Activated gamma-delta T cell (primary cell): ENCODE measurements at places on chromosomes 1 and 21.

DNA sequence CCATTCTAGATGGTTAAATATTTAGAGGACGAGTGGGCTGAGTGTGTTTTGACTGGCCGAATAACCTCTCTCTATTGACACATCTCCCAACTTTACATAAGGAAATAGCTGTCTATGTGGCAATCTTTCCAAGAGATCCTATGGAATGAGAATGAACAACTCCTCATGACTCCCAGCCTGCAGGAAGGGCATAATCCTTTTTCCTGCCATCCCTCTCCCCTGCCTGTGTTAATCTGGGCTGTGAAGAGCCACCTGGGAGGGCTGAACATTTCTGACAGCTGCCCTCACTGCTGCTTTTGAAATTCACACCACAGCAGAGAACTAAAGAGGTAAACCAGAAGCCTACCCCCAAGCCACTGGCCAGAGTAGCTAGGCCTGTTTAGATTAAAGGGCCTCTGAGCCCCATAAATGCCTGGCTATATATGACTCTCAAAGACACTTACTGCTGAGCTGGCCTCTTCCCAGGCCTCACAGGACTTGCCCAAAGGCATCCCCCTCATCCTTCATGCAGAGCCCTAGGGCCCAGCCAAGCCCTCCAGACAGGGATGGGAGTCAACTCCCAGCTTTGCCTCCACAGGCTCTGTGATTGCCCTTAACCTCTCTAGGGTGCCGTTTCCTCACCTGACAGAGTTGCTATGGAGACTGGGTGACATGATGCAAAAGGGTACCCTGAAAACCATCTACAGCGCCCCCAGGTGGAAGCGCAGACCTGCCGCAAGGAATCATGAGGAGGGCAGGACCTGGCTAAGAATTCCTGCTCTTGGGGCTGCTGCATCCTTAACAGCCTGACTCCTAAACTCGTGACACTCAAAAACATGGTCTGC, 42.0 kb upstream of the LDLRAP1 start:
- DNase-seq = no peak

GRCh38 chr1:20382711-20383110, 92.0 kb downstream of the VWA5B1 start:
- no peak for DNase-seq

DNA sequence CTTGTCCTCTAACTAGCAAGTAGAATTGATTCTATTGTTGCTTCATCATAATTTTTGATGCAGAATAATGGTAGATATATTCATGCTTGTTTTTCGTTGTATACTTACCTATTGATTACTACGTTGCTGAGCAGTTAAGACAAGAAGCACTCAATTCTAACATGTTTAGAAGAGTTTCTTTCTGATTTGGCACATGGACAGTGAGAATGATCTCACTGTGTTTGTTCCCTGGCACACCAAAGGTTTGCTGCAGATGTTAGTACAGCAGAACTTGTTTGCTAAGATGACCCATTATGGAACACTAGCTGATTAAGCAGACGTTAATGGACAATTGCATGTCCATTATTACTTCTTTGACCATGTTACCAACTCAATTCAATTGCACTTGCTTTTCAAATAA, 184.7 kb upstream of the SGIP1 start:
- no peak for DNase-seq

DNA sequence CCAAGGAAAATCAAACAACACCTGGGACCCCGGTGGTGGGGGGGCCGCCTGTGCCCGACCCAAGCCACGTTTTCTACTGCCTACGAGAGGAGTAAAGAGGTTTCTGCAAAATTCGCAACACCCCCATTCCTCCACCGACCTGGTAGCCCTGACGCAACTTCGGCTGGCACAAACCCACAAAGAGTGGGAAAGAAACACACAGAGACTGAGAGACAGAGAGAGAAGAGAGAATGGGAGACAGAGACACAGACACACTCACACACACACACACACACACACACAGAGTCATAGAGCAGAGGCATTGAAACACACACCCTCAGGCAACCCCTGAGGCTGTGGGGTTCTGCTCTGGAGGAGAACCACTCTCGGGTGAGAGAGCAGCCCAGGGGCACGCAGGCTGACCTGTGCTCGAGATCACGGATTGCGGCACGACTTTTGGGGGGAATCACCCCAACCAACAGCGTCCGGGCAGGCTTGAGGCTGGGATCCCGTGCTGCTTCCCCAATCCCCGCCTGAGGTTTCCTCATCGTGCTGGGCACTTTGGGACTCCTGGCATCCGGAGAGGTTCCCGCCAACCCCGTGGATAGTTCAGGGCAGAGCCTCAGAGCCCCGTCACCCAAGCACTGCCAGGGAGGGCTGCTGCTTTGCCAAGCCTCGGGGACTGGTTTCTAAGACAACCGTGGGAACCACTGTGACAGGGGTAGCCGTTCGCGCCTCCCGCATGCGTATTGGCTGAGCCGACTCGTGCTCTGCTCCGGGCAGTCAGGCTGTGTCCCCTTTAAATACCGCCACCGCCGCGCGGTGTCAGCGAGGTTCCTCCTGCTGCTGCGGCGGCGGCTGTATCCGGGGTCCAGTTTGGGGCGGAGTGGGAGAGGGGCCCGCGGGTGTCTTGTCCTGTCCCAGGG, 682.4 kb upstream of the TPTE start:
- no peak for DNase-seq

DNA sequence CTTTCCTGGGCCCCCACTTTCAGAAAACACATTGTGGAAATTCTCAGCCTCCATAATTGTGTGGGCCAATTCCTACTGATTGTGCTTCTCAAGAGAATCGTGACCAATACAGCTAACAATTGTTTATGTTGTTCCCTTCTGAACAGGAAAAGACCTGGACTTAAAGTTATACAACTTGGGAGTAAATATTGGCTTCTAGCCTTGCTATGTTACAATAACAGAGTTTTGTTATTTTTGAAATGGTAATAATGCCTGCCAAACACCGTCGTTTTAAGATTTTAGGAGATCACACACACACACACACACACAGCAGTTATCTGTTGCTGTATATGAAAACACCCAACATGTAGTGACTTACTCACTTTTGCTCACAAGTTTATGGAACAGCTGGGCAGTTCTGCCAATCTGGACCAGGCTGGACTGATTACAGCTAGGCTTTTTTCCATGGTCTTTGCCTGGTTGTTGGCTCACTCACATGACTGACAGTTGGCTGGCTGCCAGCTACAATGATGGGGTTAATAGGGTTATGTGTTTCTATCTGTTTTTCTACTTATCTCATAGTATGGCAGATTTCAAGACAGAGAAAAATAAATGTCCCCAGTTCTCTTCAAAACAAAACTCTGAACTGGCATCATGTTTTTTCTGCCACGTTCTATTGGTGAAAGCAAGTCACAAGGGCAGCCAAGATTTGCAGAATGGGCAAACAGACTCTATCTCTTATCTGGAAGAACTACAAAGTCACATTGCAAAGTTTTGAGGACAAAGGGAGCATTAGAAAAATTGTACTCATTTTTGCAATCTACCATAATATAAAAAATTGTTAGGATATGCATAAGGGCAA, 447.5 kb downstream of the NEGR1 start:
- DNase-seq = no peak

GRCh38 chr21:42069843-42070242, 1.3 kb upstream of the UMODL1 start:
- DNase-seq = no peak

- DNase-seq = no peak
Observed at GRCh38 chr1:200037904-200038303, 10.4 kb downstream of the NR5A2 start.

GRCh38 chr1:233060461-233060994, 110.1 kb downstream of the NTPCR start:
- no peak for DNase-seq

DNA sequence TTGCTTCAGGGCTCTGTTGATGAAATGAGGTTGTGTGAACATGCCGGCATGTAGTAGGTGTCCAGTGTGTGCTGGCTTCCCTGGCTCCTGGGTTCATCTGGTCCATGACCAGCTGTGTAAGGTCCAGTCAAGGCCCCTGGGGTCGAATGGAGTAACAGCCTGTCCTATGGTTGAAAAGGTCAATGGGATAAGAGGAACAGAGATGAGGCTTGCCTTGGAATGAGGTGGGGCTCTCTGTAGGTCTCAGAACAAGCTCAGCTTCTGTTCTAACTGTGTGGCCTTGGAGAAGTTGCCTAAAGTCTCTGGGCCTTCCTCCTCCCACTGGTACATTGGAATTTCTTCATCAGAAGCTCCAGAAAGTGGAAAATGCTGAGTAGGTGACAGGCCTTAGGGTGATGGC, 26.6 kb downstream of the RPS6KA1 start:
- no peak for DNase-seq

DNA sequence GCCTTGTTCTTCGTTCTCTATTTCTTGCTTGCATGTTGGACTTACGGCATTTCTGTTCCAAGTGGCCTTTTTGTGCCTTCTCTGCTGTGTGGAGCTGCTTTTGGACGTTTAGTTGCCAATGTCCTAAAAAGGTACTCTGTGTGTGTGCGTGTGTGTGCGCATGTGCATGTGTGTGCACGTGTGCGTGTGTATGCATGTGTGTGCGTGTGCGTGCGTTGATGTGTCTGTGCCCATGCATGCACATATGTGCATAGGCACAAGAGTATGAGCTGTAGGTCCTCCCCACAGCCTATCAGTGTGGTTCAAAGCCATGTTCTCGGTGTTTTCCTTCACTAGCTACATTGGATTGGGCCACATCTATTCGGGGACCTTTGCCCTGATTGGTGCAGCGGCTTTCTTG, 13.7 kb downstream of the NPPA start:
- no peak for DNase-seq

DNA sequence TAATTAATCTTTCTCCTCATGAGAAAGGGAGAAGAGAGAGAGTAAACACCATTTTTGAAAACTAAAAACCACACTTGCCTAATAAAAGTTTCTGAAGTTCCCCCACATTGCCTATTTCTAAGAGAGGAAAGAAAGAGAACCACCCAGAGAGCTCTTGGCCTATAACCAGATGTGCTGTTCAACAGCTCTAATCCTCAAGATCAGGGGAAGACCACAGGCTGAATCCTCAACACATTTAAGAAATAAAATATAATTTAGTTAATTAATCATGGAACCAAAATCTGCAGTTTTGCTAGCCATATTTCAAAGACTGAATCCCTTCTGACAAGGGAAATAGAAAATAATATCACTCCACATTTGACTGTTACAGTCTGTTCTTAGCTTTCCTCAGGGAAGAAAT, 11.9 kb downstream of the PRRX1 start:
- no peak for DNase-seq

DNA sequence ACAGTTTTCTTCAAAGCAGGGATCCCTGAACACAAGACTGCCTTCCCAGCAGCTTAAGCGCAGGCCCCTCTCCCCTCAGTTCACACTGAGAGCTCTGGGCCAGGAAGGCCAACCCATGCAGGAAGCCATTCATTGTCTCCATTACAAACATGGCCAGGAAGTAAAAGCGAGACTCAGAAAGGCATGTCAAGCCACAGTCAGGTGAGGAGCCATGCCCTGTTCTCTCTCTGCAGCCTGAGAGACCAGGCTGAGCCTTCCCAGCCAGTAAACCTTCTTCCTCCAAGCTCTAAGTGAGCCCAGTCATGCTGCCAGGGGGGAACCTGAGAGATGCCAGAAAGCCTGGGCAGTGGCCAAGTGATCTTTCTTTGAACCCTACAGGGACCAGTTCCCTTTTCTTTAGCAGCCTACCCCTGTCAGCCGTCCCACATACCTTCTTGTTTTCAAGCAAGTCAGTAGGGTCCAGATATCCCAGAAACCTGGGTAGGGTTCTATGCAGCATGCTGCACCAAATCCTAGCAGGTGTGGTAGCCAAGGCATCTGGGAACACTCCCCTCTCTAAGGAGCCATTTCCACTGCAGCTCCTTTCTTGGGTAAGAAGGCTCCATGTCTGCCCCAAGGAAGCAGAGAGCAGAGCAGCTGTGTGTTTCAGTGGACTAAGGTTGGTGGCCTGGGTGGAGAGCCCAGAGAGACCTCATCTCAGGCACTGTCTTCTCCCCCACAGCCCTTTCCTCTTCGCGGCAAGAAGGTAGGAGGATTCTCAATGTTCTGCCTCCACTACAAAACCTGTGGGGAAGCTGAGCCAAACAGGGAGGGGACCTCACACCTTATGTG, 977 bp downstream of the TRAF3IP3 start:
- no peak for DNase-seq
